ENCODE measurements at places on chromosomes 3 and 15.

DNA sequence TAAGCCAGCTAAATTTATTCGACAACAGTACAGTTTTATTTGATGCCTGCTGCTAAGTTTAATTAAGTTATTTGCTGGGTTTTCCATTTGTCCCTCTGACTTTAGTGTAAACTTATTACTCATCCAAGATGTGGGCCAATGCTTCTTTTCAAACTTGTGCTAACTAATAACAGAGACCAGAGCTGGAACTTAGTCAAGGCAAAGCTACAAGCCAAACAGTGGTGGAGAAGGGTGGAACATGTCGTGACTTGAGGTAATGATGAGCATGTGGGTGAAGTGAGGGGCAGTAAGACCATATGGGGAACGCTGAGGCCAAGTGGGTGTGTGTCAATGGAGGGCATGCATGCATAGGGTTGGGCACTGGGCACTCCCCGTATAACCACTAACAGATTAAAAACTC is 63.9 kb downstream of the NMD3 start:
- no peak for DNase-seq

- no peak for DNase-seq
Observed at GRCh38 chr3:122322095-122323075, 2.7 kb upstream of the CSTA start.

- no peak for DNase-seq
Observed at GRCh38 chr3:101204246-101204645, 116.1 kb downstream of the IMPG2 start.

DNA sequence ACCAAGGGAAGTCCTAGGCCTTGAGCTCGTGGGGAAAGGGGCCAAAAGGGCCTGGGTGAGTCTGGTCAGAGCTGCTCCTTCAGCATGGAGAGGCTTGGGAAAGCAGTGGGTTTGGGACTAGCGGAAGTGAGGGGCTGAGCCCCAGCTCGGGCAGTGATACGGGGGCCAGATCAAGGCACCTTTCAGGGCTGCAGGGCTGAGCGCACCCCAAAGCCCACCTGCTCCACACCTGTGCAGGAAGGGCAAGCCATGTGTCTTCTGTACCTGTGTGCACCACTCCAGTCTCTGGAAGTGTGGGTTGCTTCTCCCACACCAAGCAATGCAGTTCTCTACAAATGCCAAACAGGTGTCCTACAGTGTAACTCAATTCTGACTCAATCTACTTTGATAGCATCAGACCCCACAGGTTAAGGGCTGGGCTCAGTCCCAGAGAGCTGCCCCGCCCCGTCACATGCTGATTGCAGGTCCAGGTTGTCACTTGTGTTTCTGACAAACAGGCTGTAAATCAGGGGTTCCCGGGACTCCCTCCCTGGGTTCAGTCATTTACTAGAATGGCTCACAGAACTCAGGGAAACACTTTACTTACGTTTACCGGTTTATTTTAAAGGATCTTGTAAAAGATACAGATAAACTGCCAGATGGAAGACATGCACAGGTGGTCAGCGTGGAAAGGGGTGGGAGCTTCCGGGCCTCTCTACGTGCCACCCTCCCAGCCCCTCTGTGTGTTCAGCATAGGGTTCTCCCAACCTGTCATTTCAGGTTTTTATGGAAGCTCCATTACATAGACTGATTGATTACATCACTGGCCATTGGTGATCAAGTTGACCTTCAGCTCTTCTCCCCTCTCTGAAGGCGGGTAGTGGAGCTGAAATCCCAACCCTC is 28.8 kb upstream of the KLF13 start:
- no peak for DNase-seq

DNA sequence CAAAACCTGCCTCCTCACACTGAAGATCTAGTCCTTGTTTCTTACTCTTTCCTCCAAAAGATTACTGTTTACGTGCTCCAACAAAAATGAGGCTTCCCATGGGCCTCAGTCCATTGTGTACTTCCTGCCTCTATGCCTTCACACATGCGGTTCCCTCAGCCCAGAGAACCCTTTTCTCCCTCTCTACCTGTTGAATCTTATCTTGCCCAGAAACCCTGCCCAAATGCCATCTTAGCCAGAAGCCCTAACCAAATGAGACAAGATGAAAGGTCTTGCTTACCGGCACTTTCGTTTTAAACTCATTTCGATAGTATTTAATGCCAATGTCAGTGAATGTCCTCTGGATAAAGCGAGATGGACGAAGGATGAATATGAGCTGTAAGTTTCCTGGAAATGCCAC is 85.5 kb downstream of the B3GNT5 start:
- no peak for DNase-seq

DNA sequence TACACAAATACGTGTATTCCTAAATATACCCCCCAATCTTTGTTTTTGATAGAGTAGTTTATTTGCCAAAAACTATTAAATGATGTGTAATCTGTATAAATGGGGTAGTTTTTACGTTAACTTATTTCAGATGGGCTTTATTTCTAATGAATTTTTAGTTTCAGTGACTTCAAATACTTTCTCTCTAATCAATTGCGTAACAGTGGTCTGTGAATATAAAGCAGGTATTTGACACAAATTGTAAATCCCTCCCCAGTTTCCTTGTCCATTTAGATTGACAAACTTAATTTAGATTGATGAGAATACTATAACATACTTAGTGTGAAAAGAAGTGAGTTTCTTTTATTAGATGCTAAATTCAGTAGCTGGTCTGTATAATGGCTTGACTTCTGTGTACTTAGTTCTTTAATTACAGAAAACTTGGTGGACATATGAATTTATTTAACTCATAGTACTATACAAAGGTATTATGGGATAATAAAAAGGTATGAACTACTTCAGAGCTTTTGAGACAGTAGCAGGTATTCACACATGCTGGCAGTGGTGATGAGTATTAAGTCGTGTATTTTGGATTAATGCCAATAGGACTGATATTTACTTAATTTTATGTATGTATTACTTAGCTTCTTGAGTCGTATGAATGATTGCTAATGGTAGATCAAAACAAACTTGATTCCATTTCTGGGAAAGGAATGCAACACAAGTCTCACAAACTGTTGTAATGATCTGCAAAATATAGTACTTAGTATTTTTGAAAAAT is 81.6 kb downstream of the STT3B start:
- no peak for DNase-seq

- DNase-seq, result no peak
Observed at GRCh38 chr15:74511583-74511982, 29.4 kb upstream of the ARID3B start.

GRCh38 chr15:34258151-34258550 is 33.3 kb downstream of the EMC4 start:
- DNase-seq, result no peak

DNA sequence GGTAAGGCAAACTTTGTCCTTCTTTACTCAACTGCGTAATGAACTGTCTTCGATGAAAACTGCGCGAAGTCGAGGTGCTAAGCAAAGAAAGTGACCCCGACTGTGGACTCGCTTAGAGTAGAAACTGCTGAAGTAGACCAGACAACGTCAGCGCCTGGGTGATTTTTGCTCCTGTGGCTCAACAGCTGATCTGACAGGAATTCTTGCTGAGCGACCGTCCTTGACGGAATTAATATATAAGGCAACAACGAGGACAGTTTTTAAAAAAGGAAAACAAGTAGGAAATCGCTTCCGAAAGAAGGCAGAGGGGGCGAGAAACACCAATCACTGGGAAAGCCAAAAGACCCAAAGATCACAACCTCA is 541 bp downstream of the RPS27L start:
- no peak for DNase-seq

- DNase-seq, result no peak
Observed at GRCh38 chr15:42133886-42134502, 22.4 kb downstream of the PLA2G4F start.

- DNase-seq, result no peak
Observed at GRCh38 chr3:177491296-177492032, 294.2 kb upstream of the TBL1XR1 start.

GRCh38 chr3:99499235-99500158 is 138.9 kb upstream of the COL8A1 start:
- no peak for DNase-seq

DNA sequence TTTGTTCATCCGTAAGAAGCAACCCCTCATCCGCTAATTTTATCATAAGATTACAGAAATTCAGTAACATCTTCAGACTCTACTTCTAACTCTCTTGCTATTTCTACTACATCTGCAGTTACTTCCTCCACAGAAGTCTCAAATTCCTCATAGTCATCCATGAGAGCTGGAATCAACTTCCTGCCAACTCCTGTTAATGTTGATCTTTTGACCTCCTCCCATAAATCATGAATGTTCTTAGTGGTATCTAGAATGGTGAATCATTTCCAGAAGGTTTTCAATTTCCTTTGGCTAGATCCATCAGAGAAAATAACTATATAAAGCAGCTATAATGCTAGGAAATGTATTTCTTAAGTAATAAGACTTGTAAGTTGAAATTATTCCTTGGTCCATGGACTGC is 115.1 kb downstream of the TAFA4 start:
- DNase-seq, result no peak

DNA sequence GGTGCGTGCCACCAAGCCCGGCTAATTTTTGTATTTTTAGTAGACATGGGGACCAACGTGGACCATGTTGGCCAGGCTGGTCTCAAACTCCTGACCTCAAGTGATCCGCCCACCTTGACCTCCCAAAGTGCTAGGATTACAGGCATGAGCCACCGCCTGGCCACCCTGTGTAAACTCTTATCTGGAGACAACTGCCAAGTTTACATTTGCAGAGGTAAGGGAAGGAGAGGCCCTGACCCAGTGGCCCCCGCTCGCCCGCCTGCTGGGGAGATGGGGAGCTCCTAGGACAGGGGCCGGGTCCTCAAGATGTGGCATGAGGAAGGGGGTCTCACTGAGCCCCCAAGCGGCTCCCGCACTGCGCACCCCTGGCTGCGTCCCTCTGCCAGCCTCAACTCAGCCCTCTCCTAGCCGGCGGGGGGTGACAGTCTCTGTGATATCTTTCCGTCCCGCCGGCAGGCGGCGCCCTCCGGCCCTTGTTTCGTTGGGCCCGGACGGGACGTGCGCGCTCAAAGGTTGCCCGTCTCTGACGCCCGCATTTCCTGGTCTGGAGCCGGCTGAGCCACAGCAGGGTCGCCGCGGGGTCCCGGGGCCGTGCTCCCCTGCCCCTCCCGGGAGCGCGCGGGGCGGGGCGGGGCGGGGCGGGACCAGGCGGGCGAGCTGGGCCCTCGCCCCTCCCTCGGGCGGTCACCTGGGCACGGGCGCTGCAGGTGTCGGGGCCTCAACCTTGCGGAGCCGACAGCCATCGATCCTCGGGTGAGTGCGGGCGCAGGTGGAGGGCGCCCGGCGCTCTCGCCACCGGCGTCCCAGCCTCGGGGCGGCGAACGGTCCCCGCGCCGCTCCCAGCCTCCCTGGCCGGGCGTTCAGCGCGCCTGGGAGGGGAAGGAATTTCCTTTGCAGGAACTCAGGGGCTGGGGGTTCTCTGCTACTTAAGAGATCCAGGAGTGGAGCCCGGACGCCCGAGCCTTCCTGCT is at the start of gene GPR160:
GPR160 (plus strand) TSS at position 533 of the 971 bp plus-strand sequence. CDS start 45,978 bp downstream, outside the sequence.
- DNase-seq, result no peak

- DNase-seq, result no peak
Observed at GRCh38 chr3:122590610-122591009, 13.2 kb downstream of the PARP15 start.

DNA sequence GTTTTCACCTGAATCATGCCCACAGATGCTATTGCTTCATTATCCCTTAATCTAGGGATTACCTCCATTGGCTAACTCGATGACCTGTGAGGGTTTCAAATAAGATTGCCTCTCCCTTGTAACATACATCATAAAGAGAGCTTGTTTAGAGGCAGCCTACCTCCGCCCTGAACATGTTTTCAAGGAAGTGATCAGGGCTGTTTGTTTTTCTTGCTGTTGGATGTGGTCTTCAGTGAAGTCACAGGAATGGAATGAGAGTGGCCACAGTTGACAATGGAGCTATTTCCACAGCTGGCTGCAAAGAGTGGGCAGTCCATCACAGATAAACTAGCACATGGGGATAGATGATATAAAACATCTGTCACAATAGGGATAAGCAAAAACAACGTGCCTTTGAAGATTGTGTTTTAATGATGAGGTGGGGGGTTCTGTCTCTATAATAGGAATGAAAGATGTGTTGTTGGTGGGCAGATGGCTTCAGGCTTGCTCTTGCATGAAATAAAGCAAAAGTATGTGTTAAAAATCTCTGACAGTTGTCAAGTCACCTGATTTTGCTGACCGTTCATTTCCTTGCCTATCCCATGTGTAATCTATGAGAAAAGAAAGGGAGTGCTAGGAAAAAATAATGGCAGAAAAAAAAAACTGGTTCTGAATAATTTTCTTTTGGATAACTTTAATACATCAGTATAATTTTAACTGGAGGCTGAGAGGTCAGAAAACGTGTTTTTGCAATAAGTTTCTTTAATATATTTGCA is 642.3 kb downstream of the RBMS3 start:
- DNase-seq, result no peak

- no peak for DNase-seq
Observed at GRCh38 chr3:130850044-130850797, 43.7 kb upstream of the ATP2C1 start.

DNA sequence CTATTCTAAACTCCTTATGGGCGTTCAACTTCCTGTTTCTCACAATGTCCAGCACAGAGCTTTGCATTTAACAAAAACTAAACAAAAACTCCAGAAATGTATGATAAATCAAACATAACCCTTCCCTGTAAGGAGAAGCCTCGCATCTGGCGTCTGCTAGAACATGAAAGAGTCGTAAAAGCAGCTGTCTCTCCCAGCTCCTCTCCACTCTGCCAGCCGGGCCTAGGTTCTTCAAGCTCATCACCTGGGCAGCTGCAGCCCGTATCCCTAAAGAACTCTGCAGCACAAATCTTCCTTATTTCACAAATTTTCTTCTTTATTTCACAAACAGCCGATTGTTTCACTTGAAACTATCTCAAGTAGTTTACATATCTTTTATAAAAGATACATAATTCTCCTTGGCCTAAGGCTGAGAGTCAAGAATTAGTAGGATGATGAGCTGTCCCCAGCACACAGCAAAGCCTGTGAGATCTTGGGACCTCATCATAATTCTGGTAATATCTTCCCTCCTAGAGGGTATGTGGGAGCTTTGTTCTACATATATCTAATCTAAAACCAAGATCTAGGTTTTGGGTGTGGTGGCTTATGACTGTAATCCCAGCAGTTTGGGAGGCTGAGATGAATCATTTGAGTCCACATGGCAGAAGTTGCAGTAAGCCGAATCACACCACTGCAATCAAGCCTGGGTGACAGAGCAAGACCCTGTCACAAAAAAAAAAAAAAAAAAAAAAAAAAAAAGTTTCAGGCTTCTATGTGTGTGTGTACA is 35.3 kb downstream of the ANXA2 start:
- no peak for DNase-seq

- no peak for DNase-seq
Observed at GRCh38 chr15:47331829-47332393, 385.4 kb upstream of the SEMA6D start.

Measured in cortex of kidney (tissue), 1 donor.